ENCODE measurements at places on chromosomes 4 and X. TPM values are rescaled to one million over a fixed set of nuclear protein-coding genes. Genes with fewer than 3 reads are reported as not detected.

Gene CXCL11
- 0.62 TPM for total RNA-seq

Gene NAAA
- total RNA-seq, result 26.4 TPM

Gene LONRF3
- 27.6 TPM for total RNA-seq

Gene MAGEC2
- not detected for total RNA-seq

Gene SLITRK4
- 0.74 TPM for total RNA-seq

Gene KCND1
- 1.8 TPM for total RNA-seq

Gene CRLF2
- total RNA-seq, result 1.3 TPM

Gene YIPF6
- 45.0 TPM for total RNA-seq

GRCh38 chrX:65707151-65707550 is 39.7 kb downstream of the MSN start:
- H3K27me3 ChIP-seq, result no peaks in the 10 kb centered on the region
- DNase-seq, result no peak
- no peaks in the 10 kb centered on the region for H3K36me3 ChIP-seq

- H3K27me3 ChIP-seq, result no peaks in the 10 kb centered on the region
- DNase-seq, result no peak
- H3K4me3 ChIP-seq, result no peak overlapping the region
- no peak overlapping the region for H3K27ac ChIP-seq
- no peaks in the 10 kb centered on the region for H3K36me3 ChIP-seq
These were observed 26.0 kb upstream of the ENPEP start for GRCh38 chr4:110449947-110450346.

GRCh38 chr4:14812101-14812500 is 190.2 kb upstream of the CPEB2 start:
- no peaks in the 10 kb centered on the region for H3K27me3 ChIP-seq
- no peak overlapping the region for H3K27ac ChIP-seq
- H3K4me3 ChIP-seq, result no peak overlapping the region
- H3K4me1 ChIP-seq, result no peaks in the 10 kb centered on the region
- no peaks in the 10 kb centered on the region for H3K36me3 ChIP-seq
- DNase-seq, result no peak

DNA sequence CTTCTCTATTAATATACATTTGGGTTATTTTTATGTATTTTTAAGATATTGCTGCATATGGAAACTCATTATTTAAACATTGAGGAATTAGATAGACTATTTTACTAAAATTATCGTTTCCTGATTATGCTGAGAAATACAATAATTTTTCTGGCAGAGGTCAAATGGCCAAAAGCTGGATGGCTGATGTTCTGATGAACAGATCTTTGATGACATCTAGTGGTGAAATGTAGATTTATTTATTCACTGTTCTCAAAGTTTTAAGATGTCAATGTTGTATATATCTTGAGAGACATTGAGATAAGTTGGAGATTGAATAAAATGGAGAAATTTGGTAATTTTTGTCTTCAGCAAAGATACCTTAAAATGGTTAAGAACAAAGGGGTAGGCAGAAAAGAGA is 96.2 kb downstream of the UGT8 start:
- H3K27me3 ChIP-seq, result no peaks in the 10 kb centered on the region
- no peak overlapping the region for H3K4me3 ChIP-seq
- no peaks in the 10 kb centered on the region for H3K36me3 ChIP-seq
- no peaks in the 10 kb centered on the region for H3K4me1 ChIP-seq

- no peak overlapping the region for H3K27ac ChIP-seq
- no peaks in the 10 kb centered on the region for H3K27me3 ChIP-seq
These were observed 123.3 kb downstream of the EPHA5 start for GRCh38 chr4:65546882-65547416.

GRCh38 chr4:4578981-4579380 is 37.1 kb upstream of the STX18 start:
- H3K36me3 ChIP-seq, result no peaks in the 10 kb centered on the region
- H3K27ac ChIP-seq, result no peak overlapping the region
- no peak for DNase-seq
- no peaks in the 10 kb centered on the region for H3K4me1 ChIP-seq

DNA sequence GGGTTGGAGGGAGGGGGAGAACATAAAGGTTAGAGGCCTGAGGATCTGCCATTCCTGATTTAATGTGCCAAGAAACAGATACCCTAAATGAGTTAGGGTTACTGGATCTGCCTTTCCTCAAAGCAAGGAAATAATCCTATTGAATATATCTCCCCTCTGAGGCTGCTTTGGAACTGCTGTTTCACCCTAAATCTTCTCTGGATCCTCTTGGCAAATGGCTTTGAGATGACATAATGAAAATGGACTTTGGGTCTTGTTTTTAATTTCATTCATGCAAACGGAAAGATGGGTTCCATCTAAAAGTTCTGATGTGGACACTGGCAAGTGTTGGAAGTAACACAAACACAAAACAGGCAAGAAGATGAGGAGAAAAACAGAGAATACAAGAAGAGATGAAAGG is 23.0 kb upstream of the MAOA start:
- H3K27ac ChIP-seq, result no peak overlapping the region
- no peaks in the 10 kb centered on the region for H3K27me3 ChIP-seq
- H3K36me3 ChIP-seq, result no peaks in the 10 kb centered on the region
- H3K4me3 ChIP-seq, result no peak overlapping the region
- no peak for DNase-seq

DNA sequence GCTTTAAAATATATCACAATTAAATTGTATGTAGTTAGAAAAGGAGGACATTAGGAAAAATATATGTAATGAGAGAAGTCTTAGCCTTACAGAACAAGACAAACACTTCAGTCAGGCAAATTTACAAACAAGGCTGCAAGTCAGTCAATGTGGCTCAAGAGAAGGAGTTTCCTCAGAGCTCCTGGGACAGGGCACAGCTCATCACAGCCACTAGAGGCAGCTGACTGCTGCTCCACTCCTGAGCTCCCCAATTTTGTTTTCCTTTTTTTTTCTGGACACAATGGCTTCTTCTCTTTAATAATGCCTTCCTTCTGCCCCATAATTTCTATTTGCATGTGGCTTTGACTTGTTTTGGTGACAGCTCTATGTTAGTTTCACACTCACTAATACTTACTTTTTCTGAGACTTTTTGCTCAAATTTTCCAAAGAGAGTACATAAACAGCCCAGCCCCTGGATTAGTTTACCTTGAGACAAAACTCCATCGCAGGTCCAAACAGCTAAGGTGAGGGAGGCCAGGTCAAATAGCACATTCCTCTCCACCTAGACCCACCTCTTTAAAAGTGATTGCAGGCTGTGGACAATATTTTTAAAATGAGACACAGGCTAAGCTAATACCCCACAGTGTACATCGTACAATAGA is 850.4 kb upstream of the FRG1 start:
- H3K4me3 ChIP-seq, result no peak overlapping the region
- no peaks in the 10 kb centered on the region for H3K36me3 ChIP-seq

DNA sequence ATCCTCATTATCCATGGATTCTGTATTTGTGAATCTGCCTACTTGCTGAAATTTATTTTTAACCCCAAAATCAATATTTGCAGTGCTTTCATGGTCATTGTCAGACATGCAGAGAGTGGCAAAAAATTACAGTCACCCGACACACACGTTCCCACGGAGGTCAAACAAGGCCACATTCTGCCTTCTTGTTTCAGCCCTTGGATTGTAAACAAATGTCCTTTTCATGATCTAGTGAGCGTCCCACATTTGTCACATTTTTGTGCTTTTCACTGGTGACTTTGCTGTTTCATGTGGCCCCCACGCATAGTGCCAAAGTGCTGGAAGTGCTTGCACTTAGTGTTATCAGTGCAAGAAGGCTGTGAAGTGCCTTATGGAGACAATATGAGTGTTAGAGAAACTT is 45.0 kb downstream of the SOD3 start:
- H3K36me3 ChIP-seq, result peaks cover 8% of the 10 kb centered on the region
- H3K27ac ChIP-seq, result no peak overlapping the region
- no peak overlapping the region for H3K4me3 ChIP-seq
- no peak for DNase-seq

DNA sequence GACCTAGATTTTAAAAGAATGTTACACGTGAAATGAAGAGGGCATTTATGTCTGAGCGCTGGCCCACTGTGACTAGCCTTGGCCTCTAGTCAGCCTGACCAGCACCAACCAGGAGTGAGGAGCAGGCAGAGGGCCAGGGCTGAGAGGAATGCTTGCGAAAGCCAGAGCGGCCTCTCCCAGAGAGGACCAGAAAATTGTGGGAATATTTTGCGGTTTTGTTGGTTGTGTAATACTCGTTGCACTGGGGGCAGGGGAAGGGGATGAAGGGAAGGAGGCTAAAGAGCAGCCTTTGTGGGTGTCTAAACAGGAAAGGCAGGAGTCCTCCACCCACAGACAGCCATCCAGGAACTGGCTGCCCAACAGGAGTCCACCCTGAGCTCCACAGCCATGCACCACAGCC is 3.8 kb downstream of the GABRE start:
- H3K27me3 ChIP-seq, result no peaks in the 10 kb centered on the region
- peak overlapping the region; percentile 41 for H3K27ac ChIP-seq
- DNase-seq, result peak; percentile 77
- no peak overlapping the region for H3K4me3 ChIP-seq

- H3K27ac ChIP-seq, result no peak overlapping the region
- H3K4me3 ChIP-seq, result no peak overlapping the region
- no peaks in the 10 kb centered on the region for H3K4me1 ChIP-seq
- DNase-seq, result no peak
These were observed 54.3 kb downstream of the CHRDL1 start for GRCh38 chrX:110741213-110741796.

GRCh38 chr4:104064646-104065577 is 345.1 kb upstream of the TACR3 start:
- no peaks in the 10 kb centered on the region for H3K27me3 ChIP-seq
- H3K4me1 ChIP-seq, result no peaks in the 10 kb centered on the region
- peak; percentile 40 for DNase-seq
- H3K27ac ChIP-seq, result no peak overlapping the region
- H3K36me3 ChIP-seq, result no peaks in the 10 kb centered on the region

GRCh38 chrX:134525086-134525792 is 65.3 kb downstream of the HPRT1 start:
- H3K4me3 ChIP-seq, result no peak overlapping the region
- no peaks in the 10 kb centered on the region for H3K4me1 ChIP-seq
- no peak overlapping the region for H3K27ac ChIP-seq

GRCh38 chrX:150476164-150476699 is 92.2 kb upstream of the MTM1 start:
- no peaks in the 10 kb centered on the region for H3K4me1 ChIP-seq
- H3K36me3 ChIP-seq, result no peaks in the 10 kb centered on the region
- no peak for DNase-seq

GRCh38 chr4:143389579-143390195 is 53.0 kb downstream of the GAB1 start:
- DNase-seq, result no peak
- H3K27me3 ChIP-seq, result no peaks in the 10 kb centered on the region
- H3K27ac ChIP-seq, result peak overlapping the region; percentile 38
- H3K36me3 ChIP-seq, result no peaks in the 10 kb centered on the region
- peaks cover 81% of the 10 kb centered on the region for H3K4me1 ChIP-seq
- H3K4me3 ChIP-seq, result no peak overlapping the region

DNA sequence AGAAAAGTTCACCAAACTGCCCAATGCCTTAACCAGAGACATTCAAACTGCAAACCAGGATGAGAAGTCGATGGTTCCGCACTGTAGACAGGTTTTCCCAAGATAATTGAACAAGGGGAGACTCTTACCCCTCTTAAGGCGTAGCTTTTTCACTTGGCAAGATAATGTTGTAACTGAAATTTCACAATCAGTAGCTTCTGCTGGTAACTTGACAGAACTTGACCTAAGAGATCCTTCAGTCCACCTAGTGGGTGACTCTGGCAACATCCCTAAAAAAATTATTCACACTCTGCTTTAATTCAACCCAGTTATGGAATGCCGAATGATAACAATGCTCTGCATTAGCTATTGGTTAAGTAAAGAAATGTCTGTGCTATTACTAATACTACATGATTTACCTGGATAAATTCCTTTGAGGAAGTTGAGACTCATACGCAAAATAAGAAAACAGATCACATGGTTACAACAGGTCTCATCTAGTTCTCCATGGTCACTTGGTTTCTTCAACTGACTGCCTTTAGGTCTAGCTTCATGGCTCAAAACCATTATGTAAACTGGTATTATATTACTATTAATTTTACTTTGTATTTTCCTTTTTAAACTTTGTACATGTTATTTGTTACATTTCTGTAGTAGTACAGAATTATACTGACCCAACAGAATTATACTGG is 9.1 kb downstream of the ELF2 start:
- H3K27ac ChIP-seq, result no peak overlapping the region
- no peak for DNase-seq
- H3K4me1 ChIP-seq, result peaks cover 60% of the 10 kb centered on the region
- no peaks in the 10 kb centered on the region for H3K27me3 ChIP-seq

GRCh38 chr4:45741897-45742296 is 382.0 kb downstream of the GABRG1 start:
- no peaks in the 10 kb centered on the region for H3K4me1 ChIP-seq
- DNase-seq, result no peak
- no peak overlapping the region for H3K4me3 ChIP-seq
- no peaks in the 10 kb centered on the region for H3K36me3 ChIP-seq

DNA sequence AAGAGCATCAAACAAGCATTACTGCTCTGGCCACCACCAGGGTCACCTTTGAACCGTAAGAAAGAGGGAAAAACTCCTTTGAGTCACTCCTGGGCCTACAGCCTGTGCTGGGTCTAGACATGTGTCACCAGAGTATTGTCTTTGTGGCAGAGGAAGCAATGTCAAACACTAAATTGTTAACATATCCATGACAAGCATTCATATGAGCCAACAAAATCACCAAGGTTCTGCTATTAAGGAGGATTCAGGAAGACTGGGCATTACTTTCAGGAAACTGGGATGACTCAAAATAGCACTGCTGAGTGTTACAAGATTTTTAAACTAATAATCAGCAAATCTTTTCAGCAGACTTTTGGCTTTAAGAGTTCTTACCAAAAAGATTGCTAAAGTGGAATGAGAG is 28.1 kb downstream of the LGI2 start:
- no peaks in the 10 kb centered on the region for H3K27me3 ChIP-seq
- DNase-seq, result no peak
- H3K4me3 ChIP-seq, result no peak overlapping the region
- H3K36me3 ChIP-seq, result no peaks in the 10 kb centered on the region
- H3K4me1 ChIP-seq, result peaks cover 18% of the 10 kb centered on the region

- no peak overlapping the region for H3K27ac ChIP-seq
- H3K4me3 ChIP-seq, result no peak overlapping the region
- no peaks in the 10 kb centered on the region for H3K36me3 ChIP-seq
- H3K27me3 ChIP-seq, result peaks cover 5% of the 10 kb centered on the region
These were observed 578 bp upstream of the CORIN start for GRCh38 chr4:47838445-47838844.
